ENCODE measurements at places on chromosomes 2 and 18. TPM values are rescaled to one million over a fixed set of nuclear protein-coding genes. Genes with fewer than 3 reads are reported as not detected.

- DNase-seq = no peak
These were observed 12.5 kb upstream of the SLC38A11 start for GRCh38 chr2:164967781-164968228.

DNA sequence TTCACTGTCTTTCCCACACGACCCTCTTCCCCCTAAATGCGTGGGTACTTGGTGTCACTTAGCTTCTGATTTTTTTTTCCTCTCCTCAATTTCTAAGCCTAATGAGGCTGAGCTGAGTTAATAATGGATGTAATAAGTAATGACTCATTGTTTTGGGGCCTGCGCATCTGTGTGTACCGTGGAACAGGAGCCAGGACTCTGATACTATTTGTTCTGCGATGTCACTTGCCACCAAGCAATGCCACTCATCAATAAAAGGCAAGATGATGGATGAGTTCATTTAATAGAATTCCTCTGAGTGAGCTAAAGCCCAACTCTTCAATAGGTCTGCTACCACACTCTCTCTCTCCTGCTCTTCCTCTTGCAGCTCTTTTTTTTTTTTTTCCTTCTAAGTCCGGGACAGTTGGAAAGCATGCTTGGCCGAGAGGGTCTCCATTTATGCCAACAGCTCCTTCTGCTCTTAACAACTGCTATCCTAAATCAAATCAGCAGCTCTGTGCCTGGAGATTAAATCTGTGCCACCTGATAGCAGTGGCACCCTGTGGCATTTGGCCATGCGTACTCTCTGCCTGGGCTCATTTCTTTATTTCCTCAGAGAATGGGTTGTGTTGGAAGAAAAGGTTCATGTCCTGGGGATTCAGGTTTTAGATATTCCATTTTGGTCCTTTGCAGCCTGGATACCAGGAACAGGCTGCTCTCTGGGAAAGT, 1284.2 kb upstream of the PIK3C3 start:
- DNase-seq = no peak

DNA sequence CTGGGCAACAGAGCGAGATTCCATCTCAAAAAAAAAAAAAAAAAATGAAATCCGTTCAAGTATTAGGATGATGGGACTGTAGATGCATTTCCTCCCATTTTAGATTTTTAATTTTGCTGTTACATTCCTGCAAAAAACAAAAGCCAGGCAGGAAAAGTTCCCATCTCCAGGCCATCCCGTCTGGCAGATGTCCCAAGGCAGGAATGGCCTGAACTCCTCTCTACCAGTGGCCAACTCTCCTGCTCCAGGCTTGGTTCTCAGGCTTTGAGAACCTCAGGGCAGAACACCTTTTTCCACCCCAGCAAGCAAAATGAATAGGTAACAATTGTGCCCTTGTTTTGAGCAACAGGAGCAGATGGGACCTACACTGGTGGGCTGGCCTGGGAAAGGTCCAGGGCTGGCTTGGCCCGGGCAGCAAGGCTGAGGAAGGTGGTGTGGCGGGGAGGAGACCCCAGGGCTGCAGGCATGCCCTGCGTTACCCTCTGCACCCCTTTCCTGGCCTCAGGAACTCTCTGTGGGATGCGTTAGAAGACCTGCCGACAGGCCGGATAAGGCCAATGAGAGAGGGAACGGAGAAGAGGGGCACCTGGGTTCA, 86.0 kb downstream of the FAM210A start:
- DNase-seq = no peak

DNA sequence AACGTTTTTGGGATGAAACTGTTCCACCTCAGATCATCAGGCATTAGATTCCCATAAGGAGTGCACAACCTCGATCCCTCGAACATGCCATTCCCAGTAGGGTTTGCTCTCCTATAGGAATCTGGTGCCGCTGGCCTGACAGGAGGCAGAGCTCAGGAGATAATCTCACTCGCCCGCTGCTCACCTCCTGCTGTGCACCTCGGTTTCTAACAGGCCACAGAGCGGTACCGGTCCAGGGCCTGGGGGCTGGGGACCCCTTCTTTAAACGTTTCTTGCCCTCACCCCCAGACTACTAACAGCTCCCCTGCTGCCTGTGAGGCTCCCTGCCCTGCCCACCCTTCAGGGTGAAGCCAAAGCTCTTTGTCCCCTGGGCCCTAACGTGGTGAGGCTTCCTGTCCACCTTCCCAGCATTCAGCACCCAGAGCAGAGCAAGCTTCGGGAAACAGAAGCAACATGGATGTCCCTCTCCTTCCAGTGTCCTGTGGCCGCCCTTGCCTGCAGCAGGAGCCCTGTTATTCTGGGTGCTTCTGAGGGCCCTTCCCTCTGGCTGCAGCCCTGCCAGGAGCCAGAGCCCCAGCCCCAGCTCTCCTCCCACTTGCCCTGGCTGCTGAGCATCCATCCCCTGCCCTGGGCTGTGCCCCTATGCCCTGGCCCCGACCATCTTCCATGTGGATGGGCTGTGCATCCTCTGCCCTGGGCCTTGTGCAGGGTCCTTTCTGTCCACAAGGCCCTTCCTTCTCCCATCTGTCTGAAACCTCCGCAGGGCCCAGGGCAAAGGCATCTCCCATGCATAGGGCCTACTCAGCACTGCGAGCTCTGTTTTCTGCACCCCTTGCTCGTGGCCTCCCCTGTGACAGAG, 140.1 kb downstream of the MBP start:
- DNase-seq = no peak

DNA sequence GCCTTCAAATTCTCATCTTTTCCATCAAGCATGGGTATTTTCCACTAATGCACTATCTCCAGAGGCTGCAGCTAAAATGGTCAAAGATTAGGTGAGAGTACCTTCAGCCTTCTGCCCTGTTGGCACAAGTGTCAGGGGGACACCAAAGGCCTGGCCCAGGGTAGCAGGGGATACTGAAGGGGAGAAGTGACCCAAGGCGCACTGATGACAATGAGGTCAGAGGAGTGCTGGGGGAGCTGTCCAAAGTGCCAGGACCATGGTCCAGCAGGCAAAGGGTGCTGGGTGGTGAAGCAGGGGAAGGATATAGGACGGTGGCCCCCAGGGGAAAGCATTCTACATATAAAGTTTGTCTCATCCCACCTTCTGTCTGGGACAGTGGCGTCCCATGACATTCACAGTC, 303.4 kb downstream of the SMAD2 start:
- DNase-seq = no peak

- DNase-seq = no peak
These were observed 601.7 kb upstream of the VRK2 start for GRCh38 chr2:57444752-57445430.

GRCh38 chr2:164964700-164965099, 9.4 kb upstream of the SLC38A11 start:
- DNase-seq = no peak

DNA sequence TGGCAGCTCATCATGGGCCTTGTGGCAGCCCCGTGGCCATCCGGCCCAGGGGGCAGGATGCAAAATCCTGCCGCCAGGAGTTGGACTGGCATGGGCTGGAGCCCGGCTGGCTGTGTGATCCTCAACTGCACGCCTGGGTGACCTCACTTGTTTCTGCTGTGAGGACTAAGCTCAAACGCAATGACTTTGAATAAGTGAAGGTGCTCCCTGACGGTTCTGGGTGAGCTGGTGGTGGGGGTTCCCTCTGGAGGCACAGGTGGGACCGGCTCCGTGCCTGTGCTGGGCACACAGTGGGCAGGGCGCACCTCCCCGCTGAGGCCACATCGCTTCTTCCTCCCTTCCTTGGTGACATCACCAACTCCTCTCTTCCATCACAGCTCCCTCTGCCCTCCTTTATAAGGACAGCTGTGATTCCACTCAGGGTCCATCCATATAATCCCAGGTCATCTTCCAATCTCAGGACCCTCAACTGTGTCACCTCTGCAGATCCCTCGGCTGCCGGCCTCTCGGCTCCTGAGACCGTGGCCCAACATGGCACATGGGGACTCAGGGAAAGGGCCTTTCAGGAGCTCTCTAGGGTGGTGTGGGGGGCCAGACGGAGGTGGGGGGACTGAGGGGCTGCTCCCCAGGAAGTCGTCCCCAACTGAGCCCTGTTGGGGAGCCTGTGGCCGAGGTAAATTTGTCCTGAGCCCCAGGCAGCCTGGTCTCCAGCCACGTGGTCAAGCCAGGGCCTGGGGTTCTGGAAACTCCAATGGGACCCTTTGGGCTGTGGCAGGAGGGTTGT, 75.5 kb upstream of the ODC1 start:
- DNase-seq = no peak

DNA sequence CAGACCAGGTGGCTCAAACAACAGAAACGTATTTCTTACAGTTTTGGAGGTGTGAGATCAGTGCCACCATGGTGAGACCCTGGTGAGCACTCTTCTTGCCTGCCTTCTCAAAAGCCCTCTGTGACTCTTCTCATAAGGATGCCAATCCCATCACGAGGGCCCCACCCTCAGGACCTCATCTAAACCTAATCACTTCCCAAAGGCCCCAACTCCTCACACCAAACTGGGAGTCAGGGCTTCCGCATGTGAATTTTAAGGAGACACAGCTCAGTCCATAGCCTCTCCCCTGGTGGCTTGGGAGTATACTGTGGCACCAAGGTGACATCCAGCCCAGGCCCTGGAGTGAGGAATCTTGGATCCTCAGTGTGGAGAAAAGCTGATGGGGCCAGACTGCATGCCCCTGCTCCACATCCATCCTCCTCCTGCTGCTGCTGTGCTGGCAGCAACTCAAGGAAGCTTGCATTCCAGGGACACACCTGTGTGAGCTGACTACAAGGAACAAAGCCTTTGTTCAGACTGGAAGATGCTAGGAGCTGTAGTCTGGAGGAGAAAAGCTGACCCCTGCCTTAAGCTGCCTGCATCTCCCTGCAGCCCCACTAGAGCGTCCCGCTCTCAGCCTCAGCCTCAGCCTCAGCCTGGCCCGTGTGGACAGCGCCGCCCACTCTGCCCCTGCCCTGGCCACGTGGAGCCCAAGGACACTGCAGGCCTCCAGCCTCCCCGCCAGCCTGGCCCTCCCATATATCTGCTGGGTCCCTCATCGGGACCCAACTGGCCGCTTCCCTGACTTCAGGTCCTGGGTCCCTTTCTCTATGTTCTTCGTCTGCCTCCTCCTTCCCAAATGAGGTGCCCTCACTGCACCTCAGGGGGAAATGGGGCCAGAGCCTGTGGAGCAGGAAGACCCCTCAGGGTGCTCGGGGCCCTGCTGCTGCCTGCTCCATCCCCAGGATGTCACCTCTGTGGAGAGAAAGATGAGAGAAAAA, 87.8 kb upstream of the RAB6C start:
- DNase-seq = no peak

DNA sequence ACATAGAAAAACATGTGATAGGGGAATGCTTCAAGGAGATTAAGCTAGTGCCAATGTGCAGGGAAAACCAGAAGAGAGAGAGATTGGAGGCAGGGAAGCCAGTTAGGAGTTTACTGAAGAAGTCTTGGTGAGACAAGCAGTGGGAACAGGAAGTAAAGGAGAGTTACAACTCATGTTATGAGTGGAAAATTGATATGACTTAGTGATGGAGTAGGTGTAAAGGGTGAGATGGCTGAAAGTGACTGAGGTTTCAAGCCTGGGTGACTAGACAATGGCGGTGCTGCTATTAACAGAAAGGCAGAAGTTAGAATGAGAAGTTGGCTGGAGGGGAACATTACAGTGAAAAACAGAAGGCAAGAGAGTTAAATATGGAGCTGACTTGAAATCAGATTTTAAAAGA, 16.5 kb downstream of the DOK1 start:
- no peak for DNase-seq

The SLC16A14 gene
- polyA plus RNA-seq = 2.8 TPM

The SPP2 gene
- not detected for polyA plus RNA-seq

The ATP6V1B1 gene
- polyA plus RNA-seq = 1.3 TPM

The PDCL3 gene
- 29.7 TPM for polyA plus RNA-seq

The ARMC9 gene
- polyA plus RNA-seq = 6.3 TPM

The MLPH gene
- 0.85 TPM for polyA plus RNA-seq

The LRPPRC gene
- polyA plus RNA-seq = 77.8 TPM

The OTOF gene
- polyA plus RNA-seq = 15.7 TPM

The SERPINB10 gene
- polyA plus RNA-seq = 0.15 TPM

All from hindlimb muscle (tissue), 1 donor.